ENCODE measurements at places on chromosomes 1 and 21.

DNA sequence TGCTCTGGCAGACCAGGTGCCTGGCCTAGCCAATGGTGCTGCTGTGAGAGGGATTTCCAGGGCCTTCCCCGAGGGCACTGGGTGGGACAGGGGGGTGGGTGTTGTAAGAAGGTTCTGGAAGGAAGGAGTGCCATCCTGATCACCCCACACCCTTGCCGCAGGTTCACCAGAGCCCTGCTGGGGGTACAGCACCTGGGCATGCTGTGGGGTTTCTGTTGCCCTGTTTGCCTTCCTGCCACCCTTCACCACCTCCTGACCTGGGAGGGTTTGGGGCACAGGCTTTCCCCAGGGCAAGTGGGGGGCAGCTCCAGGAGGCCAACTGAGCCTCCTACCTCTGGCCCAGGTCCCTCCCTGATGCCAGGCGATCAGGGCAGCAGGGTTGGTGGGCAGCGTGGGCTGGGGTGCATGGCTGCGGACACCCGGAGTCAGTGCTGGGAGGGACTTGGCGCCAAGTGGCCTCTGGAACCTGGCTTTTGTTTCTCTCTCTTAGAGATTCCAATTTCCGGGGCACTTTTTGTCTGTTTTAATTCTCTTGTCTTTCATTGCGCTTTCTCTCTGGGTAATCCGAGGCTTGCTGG is 318.8 kb downstream of the PTPRU start:
- no peak for DNase-seq

GRCh38 chr1:31166462-31166861 is 73.2 kb downstream of the NKAIN1 start:
- no peak for DNase-seq

DNA sequence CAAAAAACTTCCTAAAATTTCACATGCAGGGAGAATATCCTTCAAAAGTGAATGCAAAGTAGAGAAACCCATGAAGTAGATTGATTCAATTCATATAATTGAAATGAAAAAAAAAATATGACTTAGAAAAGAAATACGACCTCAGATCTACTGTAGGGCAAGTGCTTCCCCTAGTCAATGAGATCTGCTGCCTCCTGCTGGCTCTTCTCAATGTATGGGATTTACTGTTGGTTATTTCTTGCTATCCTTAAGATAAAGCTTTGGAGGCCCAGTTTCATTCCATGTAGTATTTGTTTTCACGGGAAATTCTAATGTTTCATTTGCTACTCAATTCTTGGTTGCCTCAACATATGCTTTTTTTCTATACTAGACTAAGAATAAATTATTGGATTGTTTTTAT is 46.2 kb downstream of the ZNF648 start:
- DNase-seq = no peak

DNA sequence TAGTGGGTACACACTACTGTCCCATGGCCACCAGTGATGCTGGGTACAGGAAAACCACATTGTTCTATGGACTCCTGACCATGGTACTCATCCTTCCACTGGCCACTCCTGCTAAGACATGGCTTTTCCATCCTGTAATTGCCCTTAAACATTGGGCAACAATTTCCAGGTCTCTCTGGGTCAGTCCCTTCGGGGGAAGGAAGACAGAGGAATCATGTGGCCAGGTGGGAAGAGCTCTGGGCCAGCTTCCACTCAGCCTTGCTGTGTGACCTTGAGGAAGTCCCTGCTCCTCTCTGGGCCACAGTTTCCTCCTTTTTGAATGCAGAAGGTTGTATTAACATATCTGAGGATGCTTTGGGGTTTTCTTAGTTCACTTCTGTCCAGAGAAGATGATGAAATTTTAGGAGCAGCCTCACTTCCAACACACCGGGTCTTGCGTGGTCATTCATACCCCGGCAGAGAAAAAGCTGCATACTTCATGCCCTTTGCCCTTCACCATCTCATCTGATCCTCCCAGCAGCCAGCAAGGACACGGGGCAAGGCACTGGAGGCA is 50.8 kb downstream of the SRRM1 start:
- no peak for DNase-seq

DNA sequence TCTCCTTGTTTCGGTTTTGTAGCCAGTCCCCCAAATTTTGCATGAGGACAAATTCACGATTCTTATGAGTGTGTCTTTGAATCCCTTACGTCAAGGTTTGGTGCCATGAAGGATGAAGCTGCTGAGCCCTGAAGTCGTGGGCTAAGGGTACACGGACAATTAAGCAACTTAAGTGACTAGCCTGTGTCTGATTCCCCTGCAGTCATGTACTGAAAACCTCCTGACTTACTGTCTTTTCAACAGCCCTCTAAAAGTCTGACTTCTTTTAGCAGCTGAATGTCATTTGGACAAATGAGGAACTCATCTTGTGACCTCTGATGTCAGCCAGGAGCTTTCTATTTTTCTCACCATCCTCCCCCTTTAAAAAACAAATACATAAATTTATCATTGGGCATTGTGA is 27.1 kb upstream of the C1orf105 start:
- DNase-seq = no peak

- no peak for DNase-seq
Observed at GRCh38 chr1:76833856-76834255, 33.4 kb upstream of the ST6GALNAC5 start.

DNA sequence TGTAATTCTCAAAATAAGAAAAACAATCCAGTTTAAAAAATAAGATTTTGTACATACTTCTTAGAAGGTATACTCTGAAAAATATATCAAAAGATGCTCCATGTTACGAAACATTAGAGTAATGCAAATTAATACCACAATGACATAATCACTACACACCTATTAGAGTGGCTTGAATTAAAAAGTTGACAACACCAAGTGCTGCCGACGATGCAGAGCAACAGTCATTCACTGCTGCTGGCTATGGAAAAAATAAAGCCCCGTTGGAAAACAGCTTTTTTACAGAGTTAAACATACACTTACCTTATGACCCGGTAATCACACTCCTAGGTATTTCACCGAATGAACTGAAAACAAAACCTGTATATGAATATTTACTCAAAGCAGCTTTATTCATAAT is 14.8 kb downstream of the COA6 start:
- no peak for DNase-seq

DNA sequence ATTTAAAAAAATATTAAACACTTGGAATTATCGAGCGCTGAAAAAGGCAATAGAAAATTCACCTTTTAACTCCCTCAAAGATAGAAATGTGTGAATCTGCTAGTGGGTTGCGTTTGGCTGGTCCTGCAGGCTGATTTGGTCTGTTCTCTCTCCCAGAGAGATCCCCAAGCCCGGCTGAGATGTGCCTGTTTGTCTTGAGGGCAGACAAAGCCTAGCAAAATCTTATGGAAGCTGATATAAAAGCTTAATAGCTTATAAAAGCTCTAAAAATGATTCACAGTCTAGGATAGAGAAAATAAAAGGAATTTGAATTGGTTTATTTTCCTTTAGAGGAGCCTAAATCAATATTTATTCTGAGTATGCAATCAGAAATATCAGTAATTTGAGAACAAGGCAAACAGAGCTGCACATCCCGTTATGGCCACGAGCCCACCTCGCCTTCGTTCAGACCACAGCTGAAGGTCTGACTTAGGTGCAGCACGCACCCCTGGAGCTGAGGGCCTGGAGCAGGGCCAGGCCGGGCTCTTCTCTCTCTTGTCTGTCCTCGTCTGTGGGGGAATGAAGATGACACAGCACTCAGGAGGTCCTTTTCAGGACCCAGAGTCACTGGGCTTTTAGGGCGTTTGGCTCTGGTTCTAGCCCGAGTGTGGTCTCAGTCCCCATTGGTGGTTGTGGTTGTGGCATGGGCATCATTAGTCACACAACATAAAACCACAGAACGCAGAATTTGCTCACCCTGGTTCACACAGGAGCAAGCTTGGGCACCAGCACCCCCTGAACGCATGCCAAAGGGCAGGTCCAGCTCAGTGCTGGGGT is 18.6 kb downstream of the PDE9A start:
- no peak for DNase-seq

DNA sequence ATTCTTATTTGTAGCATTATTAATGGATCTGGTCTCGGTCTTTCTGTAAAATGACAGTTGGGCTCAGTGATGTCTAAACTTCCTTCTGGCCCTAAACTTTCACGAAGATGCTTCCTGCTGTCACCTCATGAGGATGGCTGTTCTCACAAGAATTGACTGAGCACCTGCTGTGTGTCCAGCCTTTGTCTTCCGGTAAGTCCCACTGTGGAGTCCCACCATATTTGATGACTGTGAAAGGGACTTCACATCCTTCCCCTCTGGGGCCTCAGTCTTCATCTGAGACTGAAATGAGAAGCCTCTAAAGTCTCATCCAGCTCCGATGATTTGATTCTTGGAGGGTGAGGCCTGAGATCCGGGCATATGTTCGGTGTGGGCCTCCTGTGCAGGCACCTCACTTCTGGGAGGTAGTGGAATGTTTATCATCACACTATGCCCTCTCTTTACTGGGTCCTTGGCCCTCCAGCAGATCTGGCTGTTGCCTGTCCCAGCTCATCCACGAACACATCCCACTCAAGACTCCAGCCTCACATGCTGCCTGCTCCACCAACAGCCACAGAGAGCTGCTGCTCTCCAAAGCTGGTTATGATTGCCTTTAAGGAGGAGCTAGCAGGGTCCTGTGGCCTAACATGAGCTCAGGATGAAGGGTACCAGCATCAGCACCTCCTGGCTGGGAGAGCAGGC is 95.8 kb downstream of the KCNN3 start:
- no peak for DNase-seq

- no peak for DNase-seq
Observed at GRCh38 chr1:201740086-201740541, 88.8 kb upstream of the IPO9 start.

DNA sequence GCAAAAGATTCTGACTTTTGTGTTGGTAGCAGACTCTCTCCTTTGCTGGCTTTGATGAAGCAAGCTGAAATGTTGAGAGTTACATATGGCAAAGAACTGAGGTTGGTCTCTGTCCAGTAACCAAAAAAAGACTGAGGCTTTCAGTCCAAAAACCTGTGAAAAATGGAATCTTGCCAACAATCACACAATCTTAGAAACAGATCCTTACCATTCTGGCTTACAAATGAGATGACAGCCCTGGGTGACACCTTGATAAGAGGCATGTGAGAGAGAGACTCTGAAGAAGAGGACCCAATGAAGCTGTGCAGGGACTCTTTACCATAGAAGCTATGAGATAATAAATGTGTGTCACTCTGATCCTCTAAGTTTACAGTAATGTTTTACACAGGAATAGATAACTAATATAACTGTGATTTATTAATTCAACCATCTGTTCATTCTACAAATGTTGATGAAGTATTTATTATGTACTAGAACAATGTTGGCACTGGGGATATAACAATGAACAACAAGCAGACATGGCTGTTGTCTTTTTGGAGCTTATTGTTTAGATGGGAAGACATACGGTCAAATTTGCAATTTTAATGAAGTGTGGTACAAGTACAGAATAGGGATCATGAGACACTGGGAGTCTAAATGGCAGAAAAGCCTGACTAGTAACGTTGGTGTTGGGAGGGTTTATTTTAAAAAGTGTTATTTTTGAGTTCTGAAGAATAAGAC is 251.0 kb downstream of the OLFM3 start:
- no peak for DNase-seq

DNA sequence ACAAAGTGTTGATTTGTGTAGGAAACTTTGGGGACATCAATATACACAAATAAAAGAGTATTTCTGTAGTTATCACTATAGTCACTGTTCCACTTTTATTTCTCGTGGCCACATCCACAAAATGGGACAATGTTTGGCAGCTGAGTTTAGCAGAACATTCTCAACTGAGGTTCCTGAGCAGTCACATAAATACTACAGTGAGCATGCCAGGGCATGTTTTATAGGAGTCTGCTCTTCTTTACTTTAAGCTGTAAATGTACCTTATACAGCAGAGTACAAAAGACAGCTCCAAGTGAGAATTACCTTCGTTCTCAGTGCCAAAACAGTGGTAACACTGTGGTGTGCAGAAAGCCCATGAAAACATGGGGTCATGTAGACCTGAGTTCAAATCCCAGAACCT is 5.0 kb downstream of the BTG3 start:
- DNase-seq = no peak

GRCh38 chr21:27154451-27155129 is 187.7 kb upstream of the ADAMTS5 start:
- no peak for DNase-seq

- no peak for DNase-seq
Observed at GRCh38 chr1:243508303-243508713, 252.5 kb downstream of the SDCCAG8 start.

DNA sequence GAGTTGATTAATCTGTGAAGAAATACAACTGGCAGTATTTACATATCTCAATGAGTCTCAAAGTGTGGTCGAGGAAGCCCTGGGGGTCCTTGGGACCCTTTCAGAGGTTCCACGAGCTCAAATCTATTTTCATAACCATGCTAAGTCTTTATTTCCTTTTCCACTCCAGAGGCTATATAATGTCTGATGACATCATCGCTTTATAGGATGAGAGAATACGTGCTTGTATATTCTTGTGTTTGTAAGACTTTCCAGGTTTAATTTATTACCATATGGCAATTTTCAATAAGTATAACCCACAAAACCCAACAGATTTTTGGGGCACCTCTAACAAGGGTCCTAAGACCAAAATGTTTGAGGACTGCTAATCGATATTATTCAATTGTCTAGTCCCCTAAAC is 1.4 kb upstream of the SLC19A2 start:
- DNase-seq = no peak

GRCh38 chr1:93501829-93502369 is 54.0 kb downstream of the FNBP1L start:
- DNase-seq = no peak

- no peak for DNase-seq
Observed at GRCh38 chr1:5367306-5367705, 624.9 kb downstream of the NPHP4 start.

Measured in stimulated activated CD8-positive, alpha-beta memory T cell treated with anti-CD3 and anti-CD28 coated beads, Interleukin-2, amount 100 ng/mL, for 1 hour (primary cell).